ENCODE measurements at places on chromosomes 1 and 21.

- peaks cover 75% of the 10 kb centered on the region for H3K27me3 ChIP-seq
- no peak overlapping the region for H3K27ac ChIP-seq
- H3K4me1 ChIP-seq = peaks cover 30% of the 10 kb centered on the region
- H3K4me3 ChIP-seq = peak overlapping the region; percentile 69
- H3K36me3 ChIP-seq = no peaks in the 10 kb centered on the region
- DNase-seq = no peak
Observed at GRCh38 chr1:98045211-98045766, 124.5 kb upstream of the DPYD start.

- H3K4me1 ChIP-seq = peaks cover 8% of the 10 kb centered on the region
- DNase-seq = no peak
- peaks cover 16% of the 10 kb centered on the region for H3K27me3 ChIP-seq
- H3K36me3 ChIP-seq = no peaks in the 10 kb centered on the region
- H3K4me3 ChIP-seq = no peak overlapping the region
Observed at GRCh38 chr1:41498391-41498790, 13.9 kb upstream of the EDN2 start.

DNA sequence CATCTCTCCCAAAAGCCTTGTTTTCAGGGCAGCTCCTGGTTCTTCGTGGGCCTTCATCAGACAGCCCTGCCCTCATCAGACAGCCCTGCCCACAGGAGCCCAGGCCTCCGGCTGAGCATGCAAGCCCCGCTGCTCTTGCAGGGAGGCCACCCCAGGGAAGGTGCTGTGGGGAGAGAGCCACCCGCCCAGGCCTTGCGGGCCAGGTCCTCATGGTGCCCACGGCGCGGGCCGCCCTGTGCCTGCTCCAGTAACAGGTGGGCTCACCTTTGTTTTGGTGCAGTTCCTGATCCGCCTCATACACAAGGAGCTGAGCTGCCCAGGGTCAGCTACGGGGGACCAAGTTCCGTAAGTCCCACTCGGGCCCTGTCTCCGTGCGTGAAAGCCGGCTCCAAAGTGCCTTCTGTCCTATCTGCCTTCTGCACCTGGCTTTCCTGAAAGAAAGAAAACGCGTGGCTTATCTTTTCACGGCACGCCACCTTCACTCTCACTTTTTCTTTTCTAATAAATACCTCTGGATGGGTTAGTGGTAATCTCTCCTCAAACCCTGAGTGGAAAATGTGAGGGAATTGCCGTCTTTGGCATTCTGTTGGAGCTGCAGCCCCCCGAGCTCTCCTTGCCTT lies 65.9 kb downstream of the SLC37A1 start:
- H3K27ac ChIP-seq = no peak overlapping the region
- H3K36me3 ChIP-seq = peaks cover 12% of the 10 kb centered on the region
- no peak for DNase-seq
- no peaks in the 10 kb centered on the region for H3K27me3 ChIP-seq
- no peaks in the 10 kb centered on the region for H3K4me1 ChIP-seq
- no peak overlapping the region for H3K4me3 ChIP-seq

DNA sequence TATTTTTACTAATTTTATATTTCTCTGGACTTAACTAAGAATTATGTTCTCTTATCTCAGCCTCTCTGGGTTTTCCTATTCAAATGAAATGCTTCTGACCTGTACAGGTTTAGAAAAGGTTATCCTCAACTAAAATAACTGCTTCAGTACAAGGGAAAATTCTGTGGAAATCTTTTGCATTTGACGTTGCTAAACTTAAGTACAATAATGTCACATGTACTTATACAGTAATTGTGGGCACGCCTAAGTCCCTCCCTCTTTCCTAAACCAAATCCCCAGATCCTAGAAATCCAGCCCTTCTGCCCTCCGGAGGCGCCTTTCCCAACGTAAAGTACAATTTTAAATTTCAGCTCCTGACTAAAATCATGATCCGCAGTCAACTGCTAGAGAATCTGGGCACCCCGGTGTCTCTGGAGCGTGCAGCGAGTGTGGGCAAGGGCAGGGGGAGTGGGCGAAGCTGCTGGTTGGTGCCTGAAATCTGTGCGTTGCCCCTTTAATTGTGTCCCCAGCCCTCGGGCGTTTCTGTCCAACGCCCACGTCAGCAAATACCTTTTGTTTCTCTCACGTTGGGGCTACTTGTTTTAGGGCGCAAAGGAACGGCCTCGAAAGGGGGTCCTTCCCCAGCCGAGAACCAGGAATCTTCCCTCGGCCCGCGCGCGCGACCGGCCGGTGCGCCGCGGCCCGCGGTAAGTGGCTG lies at the start of gene ZBTB8A:
Gene ZBTB8A (plus strand): TSS at position 541 of the 697 bp plus-strand sequence. CDS start 53,505 bp downstream, outside the sequence.
- peak within 1 kb of the TSS; percentile 71 for H3K4me3 ChIP-seq
- H3K27ac ChIP-seq = peak within 1 kb of the TSS; percentile 17
- peaks cover 85% of the 10 kb centered on the region for H3K27me3 ChIP-seq
- no peak for DNase-seq

- no peak overlapping the region for H3K4me3 ChIP-seq
- no peaks in the 10 kb centered on the region for H3K27me3 ChIP-seq
- no peak for DNase-seq
- H3K4me1 ChIP-seq = peaks cover 20% of the 10 kb centered on the region
- H3K27ac ChIP-seq = no peak overlapping the region
Observed at GRCh38 chr1:155499953-155500639, 62.5 kb downstream of the ASH1L start.

- H3K4me3 ChIP-seq = no peak overlapping the region
- no peak for DNase-seq
- H3K36me3 ChIP-seq = no peaks in the 10 kb centered on the region
- H3K27me3 ChIP-seq = peaks cover 48% of the 10 kb centered on the region
- no peak overlapping the region for H3K27ac ChIP-seq
Observed at GRCh38 chr1:197933016-197933415, 15.8 kb downstream of the LHX9 start.

DNA sequence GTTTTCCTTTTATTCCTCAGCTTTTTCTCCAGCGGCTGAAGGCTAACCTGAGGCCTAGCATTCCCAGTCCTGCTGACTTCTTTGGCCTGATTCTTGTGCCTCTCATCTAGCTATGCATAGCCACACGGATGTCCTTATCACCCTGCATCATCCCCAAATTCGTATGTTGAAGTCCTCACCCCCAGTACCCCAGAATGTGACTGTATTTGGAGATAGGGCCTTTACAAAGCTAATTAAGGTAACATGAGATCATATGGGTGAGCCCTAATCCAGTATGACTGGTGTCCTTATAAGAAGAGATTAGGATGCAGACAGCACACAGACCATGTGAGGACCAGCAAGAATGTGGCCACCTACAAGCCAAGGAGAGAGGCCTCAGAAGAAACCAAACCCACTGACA lies 44.6 kb downstream of the CDCP2 start:
- H3K27ac ChIP-seq = no peak overlapping the region
- no peaks in the 10 kb centered on the region for H3K27me3 ChIP-seq
- H3K36me3 ChIP-seq = peaks cover 2% of the 10 kb centered on the region
- DNase-seq = no peak
- no peak overlapping the region for H3K4me3 ChIP-seq
- H3K4me1 ChIP-seq = no peaks in the 10 kb centered on the region

- H3K4me1 ChIP-seq = peaks cover 13% of the 10 kb centered on the region
- peaks cover 4% of the 10 kb centered on the region for H3K27me3 ChIP-seq
- H3K4me3 ChIP-seq = peak overlapping the region; percentile 0
Observed at GRCh38 chr1:158333405-158334155, 2.2 kb upstream of the CD1B start.

- H3K27ac ChIP-seq = no peak overlapping the region
- H3K4me1 ChIP-seq = peaks cover 3% of the 10 kb centered on the region
- no peak for DNase-seq
- no peaks in the 10 kb centered on the region for H3K27me3 ChIP-seq
- H3K4me3 ChIP-seq = no peak overlapping the region
- peaks cover 13% of the 10 kb centered on the region for H3K36me3 ChIP-seq
Observed at GRCh38 chr1:198269646-198269940, 112.8 kb downstream of the NEK7 start.

Measured in activated CD8-positive, alpha-beta memory T cell treated with anti-CD3 and anti-CD28 coated beads, Interleukin-2, amount 10 ng/mL, durations not matched to agents 7 days and 5 days (primary cell).